Trophoblast cell (in vitro differentiated cells and primary cell): ENCODE measurements at places on chromosomes 1 and 21.

DNA sequence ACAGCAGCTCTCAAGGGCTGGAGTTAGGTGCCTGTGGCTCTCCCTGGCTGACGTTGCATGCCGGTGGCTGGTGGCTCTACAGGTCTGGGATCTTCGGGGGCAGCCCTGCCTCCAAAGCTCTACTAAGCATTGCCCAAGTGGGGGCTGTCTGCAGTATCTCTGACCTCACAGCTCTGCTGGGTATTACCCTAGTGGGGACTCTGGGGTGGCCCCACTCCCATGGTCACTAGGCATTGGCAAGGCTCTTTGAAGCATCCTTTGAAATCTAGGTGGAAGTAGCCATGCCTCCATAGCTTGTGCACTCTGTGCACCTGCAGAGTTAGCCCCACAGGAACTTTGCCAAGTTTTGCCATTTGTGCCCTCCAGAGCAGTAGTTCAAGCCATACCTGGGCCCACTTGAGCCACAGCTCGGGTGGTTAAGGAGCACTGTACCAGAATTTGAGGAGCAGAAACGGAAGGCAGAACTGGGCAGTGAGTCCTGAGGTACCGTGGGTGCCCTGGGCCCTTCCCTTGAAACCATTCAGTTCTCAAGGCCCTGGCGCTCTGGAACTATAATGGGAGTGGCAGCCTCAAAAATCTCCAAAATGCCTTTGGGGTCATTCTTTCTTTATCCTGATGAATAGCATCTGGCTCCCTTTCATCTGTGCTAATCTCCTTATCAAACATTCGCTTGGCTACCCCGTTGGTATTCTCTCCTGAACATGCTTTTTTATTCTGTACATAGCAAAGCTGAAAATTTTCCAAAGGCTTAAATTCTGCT is 15.4 kb downstream of the GJA4 start:
- DNase-seq = peak; percentile 16

DNA sequence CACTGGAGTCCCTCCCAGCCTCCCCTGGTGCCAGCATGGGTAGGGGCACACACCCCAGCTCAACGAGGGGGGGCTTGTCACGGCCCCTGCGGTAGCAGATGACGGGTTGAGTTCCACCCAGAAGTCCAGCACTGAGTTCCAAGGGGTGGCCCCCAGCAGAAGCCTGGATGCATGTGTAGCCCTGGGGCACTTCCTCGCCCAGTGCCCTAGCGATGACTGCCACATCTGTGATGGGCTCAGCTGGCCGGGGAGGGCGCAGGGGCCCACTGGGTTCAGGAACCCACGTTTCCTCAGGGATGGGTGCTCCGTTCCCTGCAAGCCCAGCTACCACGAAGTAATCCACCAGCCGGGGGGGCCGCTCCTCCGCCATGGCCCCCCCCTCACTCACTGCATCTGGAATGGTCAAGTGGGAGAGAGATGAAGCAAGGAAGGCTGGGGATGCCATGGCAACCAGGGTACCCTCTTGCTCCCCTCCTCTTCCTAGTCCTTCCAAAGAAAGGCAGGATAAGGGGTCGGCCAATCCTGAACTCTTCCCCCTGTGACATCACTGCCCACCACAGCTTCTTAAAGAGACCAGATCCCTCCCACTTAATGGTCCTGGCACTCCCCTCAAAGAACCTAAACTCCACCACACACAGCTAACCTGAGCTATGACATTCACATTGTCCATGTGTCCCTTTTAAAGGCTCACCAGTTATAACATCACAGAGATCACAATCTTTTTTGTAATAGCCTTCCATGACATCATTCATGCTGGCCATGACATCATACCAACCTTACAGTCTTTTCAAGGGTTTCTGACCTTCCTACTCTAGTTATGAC is 2.3 kb downstream of the DENND4B start:
- peak; percentile 36 for DNase-seq

- DNase-seq = no peak
These were observed 24.2 kb downstream of the PDE9A start for GRCh38 chr21:42677339-42678321.

- no peak for DNase-seq
These were observed 183.8 kb downstream of the DHRS3 start for GRCh38 chr1:12434174-12434573.

DNA sequence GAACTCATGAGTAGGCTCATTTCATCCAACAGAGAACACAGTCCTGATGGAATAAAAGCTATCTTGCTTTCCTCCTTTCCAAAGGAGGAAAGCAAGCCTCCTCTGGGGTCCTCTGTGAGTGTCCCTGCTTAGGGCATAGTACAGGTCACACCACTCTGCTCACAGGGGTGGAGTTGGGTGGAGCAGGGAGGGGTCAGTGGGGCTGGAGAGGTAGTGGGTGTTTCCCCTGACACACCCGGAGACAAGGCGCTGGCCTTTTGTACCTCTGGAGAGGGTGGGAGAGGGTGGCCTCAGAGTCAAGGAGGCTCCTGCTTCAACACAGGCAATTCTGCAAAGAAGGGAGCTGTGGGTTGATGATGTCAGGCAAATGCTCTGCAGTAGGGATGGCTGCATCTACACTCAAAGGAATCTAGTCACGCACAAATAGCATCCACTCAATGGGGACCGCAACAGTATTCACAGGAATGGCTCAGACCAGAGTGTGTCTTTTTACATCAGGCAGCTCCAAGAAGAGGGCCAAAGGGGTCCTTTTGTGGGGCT is 58.6 kb upstream of the PLXNA2 start:
- DNase-seq = no peak

DNA sequence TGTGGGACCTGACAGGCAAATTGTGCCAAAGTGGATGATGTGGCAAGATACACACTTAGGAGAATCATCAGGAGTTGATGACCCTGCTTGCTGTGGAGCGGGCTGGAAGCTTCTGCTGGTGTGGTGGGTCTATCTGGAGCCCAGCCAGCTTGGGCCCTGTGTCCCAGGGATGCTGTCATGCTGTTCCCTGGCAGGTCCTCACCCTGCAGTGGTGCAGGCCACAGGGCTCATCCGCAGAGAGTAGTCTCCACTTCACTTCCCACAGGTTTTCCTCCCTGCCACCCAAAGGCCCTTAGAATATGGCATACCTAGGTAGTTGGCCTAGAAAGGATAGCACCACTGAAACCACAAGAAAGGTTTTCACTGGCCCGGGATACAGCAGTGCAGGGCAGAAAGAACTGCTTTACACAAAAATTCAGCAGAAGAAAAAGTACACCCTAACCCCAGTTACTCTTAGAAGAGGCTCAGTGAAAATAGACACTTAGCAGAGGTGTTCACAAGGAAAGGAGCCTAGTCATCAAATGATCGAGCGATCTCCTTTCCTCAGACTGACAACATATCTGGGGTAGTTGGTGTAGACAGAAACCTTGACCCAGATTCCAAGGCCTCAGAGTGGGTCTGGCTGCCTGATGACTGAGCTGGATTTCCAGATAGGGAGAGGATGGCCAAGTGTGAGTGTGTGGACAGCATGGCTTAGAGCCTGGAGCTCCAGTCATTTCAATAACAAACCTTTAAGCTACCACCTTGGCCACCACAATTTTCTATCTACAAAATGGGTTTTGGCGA is 1.3 kb upstream of the C1orf226 start:
- DNase-seq = peak; percentile 46

- DNase-seq = no peak
These were observed 154.3 kb downstream of the COQ8A start for GRCh38 chr1:227094249-227094966.

- DNase-seq = no peak
These were observed 81.1 kb downstream of the ITPKB start for GRCh38 chr1:226657895-226658545.

- no peak for DNase-seq
These were observed 93.2 kb downstream of the PHTF1 start for GRCh38 chr1:113666126-113666525.

DNA sequence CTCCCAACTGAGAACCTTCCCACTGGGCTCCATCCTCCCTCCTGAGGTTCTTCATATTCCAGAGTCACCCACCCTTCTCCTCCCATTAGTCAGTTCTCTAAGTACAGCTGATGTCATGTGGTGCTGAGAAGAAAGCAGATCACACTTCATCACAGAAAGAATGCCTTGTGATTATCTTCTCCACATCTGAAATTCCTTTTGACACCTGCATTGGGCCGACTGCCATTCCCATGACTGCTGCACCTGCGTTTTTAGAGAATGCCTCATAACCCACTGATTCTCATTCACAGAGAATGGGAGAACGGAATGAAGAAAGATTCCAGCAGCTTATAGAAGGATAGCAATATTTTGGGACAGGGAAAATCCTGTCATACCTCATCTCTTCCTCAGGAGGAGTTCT is 14.3 kb downstream of the LEPR start:
- peak; percentile 86 for DNase-seq

- peak; percentile 96 for DNase-seq
These were observed 45.9 kb upstream of the CRB1 start for GRCh38 chr1:197222025-197222685.
